ENCODE measurements at places on chromosomes 7 and 10.
A peak's percentile ranks its signal among the peaks of the same experiment; 100 is the strongest.

- H3K36me3 ChIP-seq = no peaks in the 10 kb centered on the region
- DNase-seq = peak; percentile 13
- no peak overlapping the region for H3K27ac ChIP-seq
Observed at GRCh38 chr10:44033008-44033407, 351.9 kb downstream of the CXCL12 start.

DNA sequence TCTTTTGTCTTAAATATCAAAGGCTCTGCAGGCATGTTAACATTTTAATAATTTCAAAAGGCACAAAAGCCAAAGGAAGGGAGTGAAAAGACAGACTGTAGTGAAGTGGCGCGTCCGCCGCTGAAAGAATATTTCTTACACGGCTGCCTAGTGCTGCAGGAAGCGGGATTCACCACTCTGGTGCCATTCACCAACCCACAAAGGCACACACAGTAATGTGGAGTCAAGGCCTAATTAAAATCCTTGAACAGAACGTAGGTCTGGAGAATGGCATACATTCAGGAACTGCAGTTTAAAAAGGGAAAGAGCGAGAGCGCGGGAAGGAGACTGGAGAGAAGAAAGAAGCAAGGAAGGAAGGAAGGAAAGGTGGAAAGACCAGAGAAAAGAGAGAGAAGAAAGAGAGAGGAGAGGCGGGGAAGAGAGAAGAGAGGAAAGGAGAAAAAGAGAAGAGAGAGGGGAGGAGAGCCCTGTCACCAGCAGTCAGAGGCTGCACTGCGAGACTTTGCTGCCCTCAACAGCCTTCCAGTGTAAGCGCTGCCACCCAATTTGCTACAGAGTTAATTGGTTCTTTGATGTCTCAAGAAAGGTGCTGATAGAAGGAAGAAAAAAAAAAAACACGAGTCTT lies 554.0 kb downstream of the MDFIC start:
- H3K4me3 ChIP-seq = no peak overlapping the region
- H3K27me3 ChIP-seq = peaks cover 1% of the 10 kb centered on the region
- DNase-seq = no peak
- H3K4me1 ChIP-seq = peaks cover 63% of the 10 kb centered on the region

DNA sequence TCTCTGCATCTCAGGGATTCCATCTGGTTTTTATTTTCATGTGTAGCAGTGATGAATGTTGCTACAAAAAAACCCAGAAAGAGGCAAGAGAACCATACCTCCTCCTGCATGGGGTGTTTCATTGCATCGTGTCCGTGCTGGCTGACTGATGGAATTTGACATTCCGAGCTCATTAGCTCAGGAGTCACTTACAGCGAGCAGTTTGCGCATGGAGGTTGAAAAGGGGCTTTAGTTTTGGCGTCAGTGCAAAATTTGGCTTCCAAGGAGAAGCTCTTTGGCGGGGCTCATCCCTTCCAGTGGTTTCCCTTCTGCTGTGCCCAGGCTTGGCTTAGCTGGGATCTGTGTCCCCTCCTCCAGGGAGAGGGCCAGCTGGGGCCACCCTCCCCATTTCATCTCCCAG lies 25.8 kb downstream of the EMX2 start:
- no peaks in the 10 kb centered on the region for H3K4me1 ChIP-seq
- peaks cover 2% of the 10 kb centered on the region for H3K27me3 ChIP-seq
- no peak overlapping the region for H3K4me3 ChIP-seq
- H3K27ac ChIP-seq = no peak overlapping the region
- no peaks in the 10 kb centered on the region for H3K36me3 ChIP-seq
- no peak for DNase-seq

- H3K36me3 ChIP-seq = peaks cover 30% of the 10 kb centered on the region
- H3K4me1 ChIP-seq = peaks cover 45% of the 10 kb centered on the region
- no peaks in the 10 kb centered on the region for H3K27me3 ChIP-seq
- H3K4me3 ChIP-seq = peak overlapping the region; percentile 91
- peak overlapping the region; percentile 99 for H3K27ac ChIP-seq
Observed at GRCh38 chr7:149261316-149261828, 624 bp upstream of the ZNF783 start.

DNA sequence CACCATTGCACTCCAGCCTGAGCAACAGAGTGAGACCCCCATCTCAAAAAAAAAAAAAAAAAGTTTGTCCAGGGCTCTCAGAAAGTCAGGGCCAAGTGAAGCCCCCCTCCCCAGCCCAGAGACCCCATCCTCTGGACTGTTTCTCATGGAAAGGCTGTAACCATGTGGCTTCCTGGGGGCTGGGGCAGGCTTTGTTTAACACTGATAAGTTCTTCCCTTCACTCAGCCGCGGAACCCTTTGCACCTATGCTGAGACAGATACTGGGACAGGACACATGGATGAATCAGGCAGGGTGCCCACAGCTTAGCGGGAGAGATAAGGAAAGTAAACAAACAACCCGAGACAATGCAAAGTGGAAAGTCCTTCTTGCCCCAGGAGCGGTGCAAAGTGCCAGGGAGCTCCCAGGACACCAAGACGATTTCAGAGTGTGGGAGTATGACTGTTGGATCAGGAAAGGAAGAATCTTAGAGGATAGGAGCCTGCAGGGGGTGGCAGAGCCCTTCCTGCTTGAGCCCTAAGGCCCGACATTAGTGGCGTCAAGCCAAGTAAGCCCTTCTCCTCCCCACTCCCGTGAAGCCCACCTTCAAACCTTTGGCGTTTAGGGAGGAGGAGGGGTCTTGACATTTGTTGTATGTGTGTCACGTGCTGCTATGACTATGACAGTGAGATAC lies 11.6 kb downstream of the MLXIPL start:
- peaks cover 22% of the 10 kb centered on the region for H3K4me1 ChIP-seq
- H3K4me3 ChIP-seq = no peak overlapping the region
- DNase-seq = peak; percentile 26
- H3K27ac ChIP-seq = no peak overlapping the region
- peaks cover 11% of the 10 kb centered on the region for H3K27me3 ChIP-seq

GRCh38 chr7:50595491-50596102 lies 30.4 kb upstream of the DDC start:
- no peak overlapping the region for H3K4me3 ChIP-seq
- H3K27me3 ChIP-seq = peaks cover 1% of the 10 kb centered on the region
- peak; percentile 51 for DNase-seq
- peaks cover 17% of the 10 kb centered on the region for H3K36me3 ChIP-seq
- no peaks in the 10 kb centered on the region for H3K4me1 ChIP-seq
- H3K27ac ChIP-seq = no peak overlapping the region

DNA sequence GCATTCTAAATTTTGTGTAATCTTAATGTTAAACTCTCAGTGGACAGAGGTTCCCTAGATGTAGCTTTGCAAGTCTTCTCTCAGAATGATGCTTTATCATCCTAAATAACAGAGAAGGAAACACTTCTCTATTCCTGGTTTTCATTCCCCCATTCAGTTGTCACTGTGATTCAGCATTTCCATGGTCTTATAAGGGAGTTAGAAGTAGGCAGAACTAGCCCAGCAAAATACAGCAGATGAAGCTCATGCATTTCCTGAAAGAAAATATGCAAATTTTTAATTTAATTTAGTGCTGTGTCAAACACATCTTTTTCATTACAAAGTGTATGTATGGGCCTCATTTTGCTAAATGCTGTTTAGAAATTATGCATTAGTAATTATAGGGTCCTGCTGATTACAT lies 70.1 kb downstream of the ITPRID1 start:
- no peak for DNase-seq
- no peaks in the 10 kb centered on the region for H3K4me1 ChIP-seq
- no peaks in the 10 kb centered on the region for H3K27me3 ChIP-seq

- H3K4me3 ChIP-seq = no peak overlapping the region
- H3K27me3 ChIP-seq = peaks cover 2% of the 10 kb centered on the region
- H3K27ac ChIP-seq = no peak overlapping the region
- no peak for DNase-seq
- no peaks in the 10 kb centered on the region for H3K36me3 ChIP-seq
- H3K4me1 ChIP-seq = no peaks in the 10 kb centered on the region
Observed at GRCh38 chr10:124536496-124537050, 75.0 kb downstream of the LHPP start.

GRCh38 chr7:158411232-158411950 lies 176.2 kb downstream of the PTPRN2 start:
- DNase-seq = no peak
- H3K27me3 ChIP-seq = peaks cover 5% of the 10 kb centered on the region
- H3K4me1 ChIP-seq = no peaks in the 10 kb centered on the region
- no peak overlapping the region for H3K4me3 ChIP-seq
- H3K36me3 ChIP-seq = peaks cover 5% of the 10 kb centered on the region

- no peaks in the 10 kb centered on the region for H3K36me3 ChIP-seq
- no peak overlapping the region for H3K27ac ChIP-seq
- DNase-seq = no peak
Observed at GRCh38 chr10:6473430-6473829, 106.6 kb downstream of the PRKCQ start.

GRCh38 chr10:21811245-21811585 lies 192.3 kb downstream of the DNAJC1 start:
- H3K36me3 ChIP-seq = no peaks in the 10 kb centered on the region
- 0 out of 2 replicates have a peak, but pooled peaks cover 12% of the 10 kb centered on the region for H3K4me1 ChIP-seq
- no peak for DNase-seq
- no peaks in the 10 kb centered on the region for H3K27me3 ChIP-seq
- H3K27ac ChIP-seq = no peak overlapping the region
- H3K4me3 ChIP-seq = no peak overlapping the region

GRCh38 chr10:127175357-127176110 lies 20.9 kb downstream of the INSYN2A start:
- H3K27ac ChIP-seq = no peak overlapping the region
- no peak overlapping the region for H3K4me3 ChIP-seq
- peaks cover 10% of the 10 kb centered on the region for H3K36me3 ChIP-seq
- H3K4me1 ChIP-seq = no peaks in the 10 kb centered on the region
- no peak for DNase-seq
- no peaks in the 10 kb centered on the region for H3K27me3 ChIP-seq

- no peaks in the 10 kb centered on the region for H3K36me3 ChIP-seq
- peaks cover 10% of the 10 kb centered on the region for H3K27me3 ChIP-seq
- DNase-seq = no peak
- no peak overlapping the region for H3K4me3 ChIP-seq
- no peak overlapping the region for H3K27ac ChIP-seq
Observed at GRCh38 chr10:22491931-22492615, 146.8 kb downstream of the SPAG6 start.

GRCh38 chr7:17669204-17669603 lies 271.1 kb downstream of the SNX13 start:
- no peaks in the 10 kb centered on the region for H3K27me3 ChIP-seq
- H3K27ac ChIP-seq = no peak overlapping the region
- H3K36me3 ChIP-seq = no peaks in the 10 kb centered on the region
- no peak for DNase-seq
- no peak overlapping the region for H3K4me3 ChIP-seq

DNA sequence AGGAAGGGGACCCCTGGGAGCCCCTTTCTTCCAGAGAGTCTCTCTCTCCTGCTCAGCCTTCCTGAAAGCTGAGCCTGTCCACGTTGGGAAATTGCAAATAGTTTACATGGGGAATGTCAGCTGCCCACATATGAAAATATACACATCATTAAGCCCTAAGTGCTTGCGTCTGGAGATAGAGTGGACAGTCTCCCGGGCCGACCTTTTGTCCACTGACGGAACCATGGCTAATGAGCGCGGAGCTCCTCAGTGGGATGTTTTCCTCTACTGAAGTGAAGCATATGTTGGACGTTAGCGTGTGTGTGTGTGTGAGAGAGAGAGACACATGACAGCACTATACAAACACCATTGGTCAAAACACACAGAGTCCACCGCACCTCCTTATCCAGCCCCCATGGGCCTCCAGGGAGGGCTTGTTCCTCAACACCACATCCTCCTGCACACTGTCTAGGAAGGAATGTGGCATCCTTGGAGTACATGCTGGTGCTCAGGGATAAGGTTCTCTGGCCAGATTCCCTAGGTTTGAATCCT lies 128.4 kb downstream of the RGS10 start:
- no peak overlapping the region for H3K4me3 ChIP-seq
- no peak overlapping the region for H3K27ac ChIP-seq
- H3K4me1 ChIP-seq = peaks cover 23% of the 10 kb centered on the region
- H3K27me3 ChIP-seq = no peaks in the 10 kb centered on the region
- DNase-seq = peak; percentile 29
- no peaks in the 10 kb centered on the region for H3K36me3 ChIP-seq

- DNase-seq = no peak
- peaks cover 47% of the 10 kb centered on the region for H3K4me1 ChIP-seq
- no peak overlapping the region for H3K4me3 ChIP-seq
- 0 out of 2 replicates have a peak, but pooled peaks cover 3% of the 10 kb centered on the region for H3K36me3 ChIP-seq
- no peak overlapping the region for H3K27ac ChIP-seq
Observed at GRCh38 chr7:17061443-17061842, 179.7 kb upstream of the AGR3 start.

- DNase-seq = no peak
- H3K4me1 ChIP-seq = no peaks in the 10 kb centered on the region
- H3K4me3 ChIP-seq = no peak overlapping the region
- H3K36me3 ChIP-seq = peaks cover 5% of the 10 kb centered on the region
Observed at GRCh38 chr7:613442-614140, 93.9 kb upstream of the PDGFA start.

DNA sequence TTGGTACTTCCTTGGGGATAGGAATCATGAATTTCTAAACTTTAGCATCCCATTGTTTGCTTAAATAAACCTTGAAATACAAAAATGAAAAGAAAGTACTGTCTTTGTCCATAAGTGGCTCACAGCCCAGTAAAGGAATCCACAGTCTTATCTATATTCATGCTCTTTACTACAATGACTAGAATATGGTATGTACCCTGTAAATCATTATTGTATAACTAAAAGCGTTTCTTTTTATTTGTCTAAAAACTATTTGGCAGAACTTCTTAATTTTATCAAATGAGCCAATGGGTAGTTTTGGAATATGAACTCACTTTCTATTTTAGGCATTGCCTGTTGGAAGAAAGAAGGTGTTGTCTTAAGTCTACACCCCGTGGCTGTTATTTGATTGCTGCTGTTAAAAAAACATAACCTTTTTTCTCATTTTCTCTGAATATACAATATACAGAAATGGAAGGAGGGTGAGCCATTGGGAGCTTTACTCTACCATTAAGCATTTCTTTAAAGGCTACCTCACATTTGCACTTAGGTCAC lies 12.4 kb upstream of the STRIP2 start:
- H3K36me3 ChIP-seq = no peaks in the 10 kb centered on the region
- H3K4me1 ChIP-seq = peaks cover 7% of the 10 kb centered on the region
- no peak overlapping the region for H3K4me3 ChIP-seq
- no peaks in the 10 kb centered on the region for H3K27me3 ChIP-seq
- H3K27ac ChIP-seq = no peak overlapping the region
- no peak for DNase-seq

DNA sequence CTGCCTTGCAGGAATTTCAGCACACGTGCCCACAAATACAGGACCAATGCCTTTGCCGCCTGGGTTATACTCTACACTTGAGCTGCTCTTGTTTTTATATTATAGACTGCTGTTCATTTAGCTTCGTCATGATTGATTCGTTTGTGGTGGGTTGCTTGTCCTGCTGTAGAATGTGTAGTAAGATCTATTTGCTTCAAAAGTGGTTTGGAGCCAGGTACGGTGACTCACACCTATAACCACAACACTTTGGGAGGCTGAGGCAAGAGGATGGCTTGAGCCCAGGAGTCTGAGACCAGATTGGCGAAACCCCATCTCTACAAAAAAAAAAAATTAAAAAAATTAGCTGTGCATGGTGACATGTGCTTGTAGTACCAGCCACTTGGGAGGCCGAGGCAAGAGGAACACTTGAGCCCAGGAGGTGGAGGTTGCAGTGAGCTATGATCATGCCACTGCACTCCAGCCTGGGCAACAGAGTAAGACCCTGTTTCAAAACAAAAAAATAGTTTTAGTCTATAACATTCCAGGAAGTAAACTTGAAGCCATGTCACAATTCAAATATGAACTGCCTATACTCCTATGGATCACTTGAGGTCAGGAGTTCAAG lies 9.0 kb upstream of the RHBDD2 start:
- no peak overlapping the region for H3K4me3 ChIP-seq
- no peak overlapping the region for H3K27ac ChIP-seq
- no peaks in the 10 kb centered on the region for H3K36me3 ChIP-seq
- H3K27me3 ChIP-seq = peaks cover 1% of the 10 kb centered on the region
- H3K4me1 ChIP-seq = peaks cover 29% of the 10 kb centered on the region

GRCh38 chr7:638256-639011 lies 88.1 kb upstream of the DNAAF5 start:
- no peaks in the 10 kb centered on the region for H3K4me1 ChIP-seq
- no peak overlapping the region for H3K4me3 ChIP-seq
- no peak overlapping the region for H3K27ac ChIP-seq
- H3K27me3 ChIP-seq = peaks cover 4% of the 10 kb centered on the region

Data from HFFc6 (cell line).